ENCODE measurements at places on chromosomes 6 and 20.

DNA sequence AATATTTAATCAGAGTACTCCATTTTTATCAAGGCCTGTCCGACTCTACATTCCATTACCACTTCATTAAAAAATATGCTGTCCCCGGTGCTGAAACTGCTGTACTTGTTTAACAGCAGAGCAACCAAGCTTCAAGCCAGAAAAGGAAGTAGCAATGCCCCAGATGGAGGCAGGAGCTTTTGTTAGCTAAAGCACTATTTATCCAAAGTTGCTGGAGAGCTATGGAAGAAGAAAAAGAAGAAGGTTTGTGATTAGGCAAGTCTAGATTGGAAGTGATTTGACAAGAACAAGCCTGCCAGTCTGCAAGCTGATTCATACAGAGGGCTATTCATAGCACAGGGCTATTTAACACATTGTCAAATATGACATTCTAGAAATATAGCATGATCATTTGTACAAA, 160.9 kb upstream of the SPTLC3 start:
- no peak for ATAC-seq

GRCh38 chr6:30213667-30213956, 406 bp upstream of the TRIM26 start:
- ATAC-seq: no peak

- no peak for ATAC-seq
Observed at GRCh38 chr20:48740292-48740649, 87.5 kb downstream of the PREX1 start.

- peak; percentile 83 for ATAC-seq
Observed at GRCh38 chr6:11491596-11492463, 45.7 kb upstream of the TMEM170B start.

DNA sequence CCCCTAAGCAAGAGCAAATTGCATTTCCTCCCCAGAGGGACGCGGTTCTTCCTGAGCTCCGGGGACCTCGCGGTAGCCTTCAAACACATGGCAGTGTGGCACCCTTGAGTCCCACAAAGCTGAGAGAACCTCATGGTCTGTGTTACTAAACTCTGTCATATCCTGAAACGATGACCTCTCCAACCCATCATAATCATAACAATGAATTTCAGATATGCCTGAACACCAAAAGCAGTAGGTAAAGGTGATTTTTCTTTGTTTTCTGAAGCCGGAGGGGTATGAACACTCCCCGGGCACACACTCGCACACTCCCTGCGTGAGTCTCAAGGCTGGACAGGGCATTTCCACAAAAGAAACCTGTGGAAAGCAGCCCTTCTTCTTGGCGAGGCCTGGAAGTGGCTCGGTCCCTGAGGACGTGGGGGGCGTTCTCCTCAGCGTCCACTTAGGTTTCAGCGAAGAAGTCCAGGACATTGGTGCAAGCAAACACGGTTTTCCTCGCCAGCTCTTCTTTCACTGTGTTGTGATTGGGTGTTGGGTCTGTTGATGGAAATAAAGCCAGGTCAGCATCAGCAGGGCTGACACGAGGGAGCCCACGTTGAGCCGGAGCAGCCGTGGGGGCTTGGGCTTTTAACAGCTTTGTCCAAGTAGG, 183.4 kb downstream of the ERMARD start:
- no peak for ATAC-seq

DNA sequence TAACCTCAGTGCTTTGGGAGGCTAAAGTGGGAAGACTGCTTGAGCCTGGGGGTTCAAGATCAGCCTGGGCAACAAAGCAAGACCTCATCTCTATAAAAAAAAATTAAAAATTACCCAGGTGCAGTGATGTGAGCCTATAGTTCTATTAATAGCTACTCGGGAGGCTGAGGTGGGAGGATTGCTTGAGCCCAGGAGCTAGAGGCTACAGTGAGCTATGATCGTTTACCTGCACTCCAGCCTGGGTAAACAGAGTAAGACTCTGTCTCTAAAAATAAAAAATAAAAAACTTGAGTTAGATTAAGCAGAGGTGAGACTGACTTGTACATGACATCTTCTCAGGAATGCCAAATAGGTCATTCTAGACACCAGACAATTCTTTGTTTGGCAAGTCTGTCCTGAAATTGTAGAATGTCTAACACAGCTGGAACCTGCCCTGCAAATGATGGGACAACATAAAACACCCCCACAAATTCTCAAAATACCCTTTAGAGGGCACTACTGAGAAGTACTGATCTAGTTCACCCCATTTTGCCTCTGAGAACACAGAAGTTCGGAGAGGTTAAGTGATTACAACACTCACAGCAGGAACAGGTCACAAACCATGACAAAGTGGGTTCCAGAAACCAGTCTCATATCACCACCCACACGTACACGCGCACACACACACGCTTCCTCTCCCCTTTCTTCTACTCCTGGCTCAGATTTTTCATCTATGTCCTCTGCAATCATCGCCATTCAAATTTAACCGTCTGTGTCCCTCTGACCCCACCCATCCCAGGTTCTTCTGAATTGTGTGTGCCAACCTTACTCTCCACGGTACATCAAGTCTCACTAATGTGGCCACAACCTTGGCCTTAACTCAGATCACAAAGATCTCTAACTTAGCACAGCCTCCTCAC, 38.3 kb downstream of the ARHGAP18 start:
- ATAC-seq: peak; percentile 94

GRCh38 chr6:91094806-91095475, 508.1 kb upstream of the MAP3K7 start:
- ATAC-seq: no peak

- no peak for ATAC-seq
Observed at GRCh38 chr20:38144974-38145728, 19.9 kb downstream of the TGM2 start.

GRCh38 chr20:4886771-4887527, 114.4 kb downstream of the SLC23A2 start:
- ATAC-seq: no peak

GRCh38 chr6:32685603-32686002, 19.1 kb upstream of the HLA-DQB1 start:
- ATAC-seq: peak; percentile 91

- ATAC-seq: no peak
Observed at GRCh38 chr20:23165307-23165750, 79.2 kb upstream of the CD93 start.

DNA sequence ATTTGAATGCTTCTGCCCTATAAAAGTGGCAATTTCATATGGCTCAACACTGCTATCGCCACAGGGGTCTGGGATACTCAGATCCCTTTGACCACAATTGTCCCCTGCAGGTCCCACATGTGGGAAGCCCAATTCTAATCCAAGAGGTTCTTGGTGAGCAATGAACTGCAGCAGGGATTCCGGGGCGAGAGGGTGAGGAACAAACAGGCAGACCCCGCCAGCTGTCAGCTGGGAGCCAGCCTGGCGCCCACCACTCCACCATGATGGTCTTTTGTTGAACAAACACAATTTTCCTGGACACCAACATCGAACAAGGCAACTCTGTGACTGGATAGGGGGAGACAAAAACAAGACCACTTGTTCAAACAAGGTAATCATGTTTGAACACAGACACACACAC, 80.5 kb downstream of the TMEM242 start:
- no peak for ATAC-seq

DNA sequence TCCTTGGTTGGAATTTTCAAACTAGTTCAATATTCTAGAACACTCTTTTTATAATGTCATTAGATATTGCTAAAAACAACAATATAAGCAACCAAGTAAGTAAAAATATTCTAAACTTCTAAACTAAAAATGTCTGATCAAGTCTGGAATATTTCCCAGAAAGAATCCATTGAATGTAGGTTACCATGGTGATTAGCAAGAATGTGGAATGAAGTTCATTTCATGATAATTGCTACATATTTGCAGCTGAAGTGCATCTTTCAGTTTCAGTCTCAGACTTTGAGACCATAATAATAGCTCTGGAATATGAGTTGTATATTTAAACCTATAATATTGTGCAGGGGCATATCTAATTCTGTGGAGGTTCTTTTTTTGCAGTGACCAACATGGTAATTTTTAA, 61.0 kb upstream of the NKAIN2 start:
- ATAC-seq: no peak

- no peak for ATAC-seq
Observed at GRCh38 chr6:3346476-3346875, 87.7 kb downstream of the PSMG4 start.

DNA sequence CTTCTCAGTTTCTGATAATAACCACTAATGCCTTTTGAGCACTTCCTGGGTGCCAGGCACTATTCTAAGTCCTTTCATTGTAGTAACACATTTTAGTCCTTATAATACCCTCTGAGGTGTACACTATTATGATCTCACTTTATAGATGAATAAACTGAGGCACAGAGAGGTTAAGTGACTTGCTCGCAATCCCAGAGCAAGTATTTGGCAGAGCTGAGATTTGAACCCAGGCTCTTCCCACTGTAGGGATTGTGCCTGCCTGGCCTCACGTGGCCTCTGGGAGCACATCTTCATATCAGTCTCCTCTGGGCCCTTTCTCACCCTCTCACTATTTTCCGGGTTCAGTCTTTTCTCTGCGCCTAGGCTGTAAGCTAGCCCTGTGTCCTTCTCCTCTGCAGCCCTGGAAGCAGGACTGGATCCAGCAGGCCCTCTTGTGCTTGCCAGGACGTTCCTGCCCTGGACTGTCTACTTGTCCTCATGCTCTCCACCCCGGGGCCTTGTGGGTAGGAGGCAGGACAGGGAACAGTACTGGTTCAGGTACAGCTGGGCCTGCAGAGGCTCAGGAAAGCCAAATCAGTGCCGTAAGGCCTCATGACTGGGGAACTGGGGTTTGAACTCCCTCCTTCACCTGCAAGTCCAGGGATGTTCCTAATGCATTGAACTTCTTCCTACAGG, 139.6 kb downstream of the VEGFA start:
- no peak for ATAC-seq

DNA sequence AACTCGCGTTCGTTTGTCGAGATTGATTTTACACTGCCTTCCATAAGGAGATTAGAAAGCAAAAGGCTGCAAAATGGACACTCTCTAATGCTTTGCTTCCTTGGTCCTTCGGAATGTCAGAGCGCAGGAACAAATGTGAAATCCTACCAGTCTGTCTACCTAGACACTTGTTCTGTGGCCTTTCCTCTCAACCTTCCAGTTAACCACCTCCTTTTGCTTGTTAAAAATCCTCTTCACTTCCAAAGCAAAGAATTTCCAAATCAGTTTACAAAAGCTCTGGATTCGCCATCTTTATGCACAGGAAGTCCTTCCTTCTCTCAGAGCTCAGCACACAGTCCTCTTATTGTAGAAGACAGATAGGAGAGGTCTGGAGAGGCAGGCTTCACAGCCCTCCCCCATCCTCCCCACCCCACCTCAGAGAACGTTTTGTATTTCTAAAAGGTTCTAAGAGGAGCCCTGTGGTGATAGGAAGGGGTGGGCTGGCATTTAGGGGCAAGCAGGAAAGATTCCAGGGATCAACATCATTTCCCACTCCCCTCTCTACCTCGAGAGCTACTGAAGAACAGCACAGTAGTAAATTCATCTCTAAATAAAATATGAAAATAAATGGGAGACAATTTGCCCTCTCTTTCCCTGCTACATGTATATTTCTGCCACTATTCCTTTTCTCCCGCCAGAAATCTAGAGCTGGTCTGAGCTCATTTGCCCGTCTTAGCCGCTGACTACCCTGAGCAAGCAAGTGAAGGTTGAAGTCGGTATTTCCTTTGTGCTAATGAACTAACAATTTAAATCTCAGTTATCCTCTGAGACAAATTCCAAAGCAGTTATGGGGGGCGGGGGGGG, 18.9 kb downstream of the TFAP2A start:
- no peak for ATAC-seq

GRCh38 chr6:411402-412145, 20.0 kb downstream of the IRF4 start:
- no peak for ATAC-seq

DNA sequence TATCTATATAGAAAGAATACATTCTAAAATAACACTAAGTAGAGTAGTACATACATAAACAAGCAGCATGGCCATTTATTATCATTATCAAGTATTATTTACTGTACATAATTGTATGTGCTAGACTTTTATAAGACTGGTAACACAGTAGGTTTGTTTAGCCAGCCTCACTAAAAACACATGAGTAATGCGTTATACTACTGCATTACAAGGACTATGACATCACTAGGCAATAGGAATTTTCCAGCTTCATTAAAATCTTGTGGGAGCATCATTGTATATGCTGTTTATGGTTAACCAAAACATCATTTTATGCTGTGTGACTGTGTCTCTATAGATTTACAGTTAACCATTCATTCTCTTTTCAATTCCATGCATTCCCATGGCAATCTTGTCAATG, 131.7 kb upstream of the HDGFL1 start:
- no peak for ATAC-seq

DNA sequence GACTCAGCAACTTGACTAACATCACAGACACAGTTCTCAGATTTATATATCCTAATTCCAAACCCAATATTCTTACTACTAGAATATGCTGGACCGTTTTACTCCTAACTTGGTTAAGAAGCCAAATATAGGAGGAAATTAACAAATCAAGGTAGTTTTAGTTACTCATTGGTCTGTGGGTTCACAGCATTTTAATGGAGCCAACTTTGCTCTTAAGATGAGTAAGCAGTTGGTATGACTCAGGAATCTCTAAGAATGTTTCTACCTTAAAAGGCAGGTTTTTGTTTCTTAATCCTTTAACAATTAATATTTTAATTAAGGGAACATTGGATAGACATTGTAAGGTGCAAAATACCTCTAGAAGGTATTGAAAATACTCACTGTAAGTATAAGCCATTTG, 31.6 kb downstream of the OPRM1 start:
- ATAC-seq: no peak

- peak; percentile 63 for ATAC-seq
Observed at GRCh38 chr20:45450097-45450818, 19.3 kb upstream of the WFDC2 start.

DNA sequence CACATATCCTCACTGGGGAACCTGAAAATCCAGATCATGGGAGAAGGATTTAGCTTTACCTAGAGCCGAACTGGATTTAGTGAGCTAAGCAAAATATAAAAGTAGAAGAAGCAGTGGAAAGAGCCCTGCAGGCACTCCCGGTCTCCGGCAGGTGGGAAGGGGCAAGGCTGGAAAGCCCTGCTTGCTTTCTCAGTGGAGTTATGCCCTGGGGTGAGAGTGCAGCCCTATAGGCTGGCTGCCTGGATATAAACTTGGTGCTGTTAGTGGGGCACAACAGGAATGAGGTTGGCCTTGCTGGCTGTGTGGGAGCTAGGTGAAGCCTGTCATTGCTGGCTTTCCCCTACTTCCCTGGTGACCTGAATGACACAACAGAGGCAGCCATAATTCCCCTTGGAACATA, 122.0 kb downstream of the CDK19 start:
- no peak for ATAC-seq

- ATAC-seq: no peak
Observed at GRCh38 chr6:19444481-19444880, 392.7 kb upstream of the ID4 start.
